ENCODE measurements at places on chromosomes 3 and 15. TPM values are rescaled to one million over a fixed set of nuclear protein-coding genes. Genes with fewer than 3 reads are reported as not detected.
A peak's percentile ranks its signal among the peaks of the same experiment; 100 is the strongest.

Gene LEKR1
- 0.22 TPM for total RNA-seq

DNA sequence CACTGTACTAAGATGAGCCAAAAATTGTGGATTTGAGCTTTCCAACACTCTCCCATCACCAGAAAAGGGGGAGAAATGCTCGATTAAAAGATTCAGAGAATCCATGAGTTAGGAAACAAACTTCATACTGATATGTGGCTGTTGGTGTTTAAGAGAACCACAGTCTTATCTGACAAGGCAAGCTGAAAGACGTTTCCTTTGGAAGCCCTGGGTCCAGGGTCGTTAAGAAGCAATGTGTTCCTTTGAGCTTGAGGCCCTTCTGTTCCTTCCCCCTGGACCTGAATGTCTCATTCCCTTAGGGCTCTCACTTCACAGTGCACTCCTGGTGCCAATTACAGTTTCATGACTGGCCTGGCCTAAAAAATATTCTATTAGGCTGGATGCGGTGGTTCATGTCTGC lies 524.8 kb upstream of the PPP2R3A start:
- no peak for DNase-seq

DNA sequence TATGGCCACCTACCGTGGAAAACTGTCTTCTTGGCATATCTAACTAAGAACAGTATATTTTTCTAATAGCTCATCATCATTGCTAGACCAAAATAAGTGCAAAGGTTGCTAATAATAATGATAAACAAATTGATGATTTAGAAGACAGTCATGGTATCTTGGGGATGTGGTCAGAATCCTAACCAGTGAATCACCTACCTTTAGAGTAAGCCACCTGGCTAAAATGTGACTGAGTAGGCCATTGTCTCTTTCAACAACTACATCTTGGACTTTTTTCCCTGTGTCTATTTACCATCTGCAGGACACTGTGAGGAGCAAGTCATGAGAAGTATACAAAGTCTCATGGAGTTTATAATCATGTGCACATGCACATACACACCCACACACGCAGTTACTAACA lies 273.5 kb upstream of the SEMA6D start:
- DNase-seq = no peak

GRCh38 chr15:40160689-40161688 lies at the start of gene BUB1B:
Gene BUB1B (plus strand): TSS chr15:40161069. CDS start chr15:40161221, 152 bp downstream.
- peak; percentile 97 for DNase-seq

Measured in H9 (cell line).